ENCODE measurements at places on chromosomes 6 and 20. TPM values are rescaled to one million over a fixed set of nuclear protein-coding genes. Genes with fewer than 3 reads are reported as not detected.

The AVP gene
- polyA plus RNA-seq, result not detected

The ASCC3 gene
- polyA plus RNA-seq, result 23.2 TPM

The RNF144B gene
- 3.3 TPM for polyA plus RNA-seq

The SYNCRIP gene
- 80.2 TPM for polyA plus RNA-seq

The TRIM31 gene
- polyA plus RNA-seq, result not detected

The ANKRD6 gene
- 57.2 TPM for polyA plus RNA-seq

The SLC17A1 gene
- 0.12 TPM for polyA plus RNA-seq

The DUSP15 gene
- 27.5 TPM for polyA plus RNA-seq

The IL17A gene
- not detected for polyA plus RNA-seq

The WFDC2 gene
- polyA plus RNA-seq, result 64.9 TPM

The ULBP1 gene
- 0.79 TPM for polyA plus RNA-seq

The BPIFA1 gene
- not detected for polyA plus RNA-seq

The SULF2 gene
- 234 TPM for polyA plus RNA-seq

The ACTL10 gene
- 0.82 TPM for polyA plus RNA-seq

The CDC5L gene
- 29.3 TPM for polyA plus RNA-seq

The OR10C1 gene
- polyA plus RNA-seq, result not detected

The NRN1 gene
- 100 TPM for polyA plus RNA-seq

The KCNQ2 gene
- polyA plus RNA-seq, result 140 TPM

The MARCKS gene
- 739 TPM for polyA plus RNA-seq

The PGC gene
- polyA plus RNA-seq, result not detected

The SLC2A10 gene
- polyA plus RNA-seq, result 14.6 TPM

The SKIC2 gene
- polyA plus RNA-seq, result 49.2 TPM

The FOXF2 gene
- 15.6 TPM for polyA plus RNA-seq

The RHAG gene
- polyA plus RNA-seq, result 0.53 TPM

The HAO1 gene
- polyA plus RNA-seq, result not detected

The MAP7 gene
- polyA plus RNA-seq, result 13.4 TPM

The PAX1 gene
- polyA plus RNA-seq, result 0.30 TPM

The APCDD1L gene
- polyA plus RNA-seq, result 0.32 TPM

The EFCAB8 gene
- 0.36 TPM for polyA plus RNA-seq

The DAAM2 gene
- polyA plus RNA-seq, result 118 TPM

The SEL1L2 gene
- 0.21 TPM for polyA plus RNA-seq

The HTR1E gene
- 1.7 TPM for polyA plus RNA-seq

The PSMB1 gene
- 142 TPM for polyA plus RNA-seq
